ENCODE measurements at places on chromosomes 12 and 14.

DNA sequence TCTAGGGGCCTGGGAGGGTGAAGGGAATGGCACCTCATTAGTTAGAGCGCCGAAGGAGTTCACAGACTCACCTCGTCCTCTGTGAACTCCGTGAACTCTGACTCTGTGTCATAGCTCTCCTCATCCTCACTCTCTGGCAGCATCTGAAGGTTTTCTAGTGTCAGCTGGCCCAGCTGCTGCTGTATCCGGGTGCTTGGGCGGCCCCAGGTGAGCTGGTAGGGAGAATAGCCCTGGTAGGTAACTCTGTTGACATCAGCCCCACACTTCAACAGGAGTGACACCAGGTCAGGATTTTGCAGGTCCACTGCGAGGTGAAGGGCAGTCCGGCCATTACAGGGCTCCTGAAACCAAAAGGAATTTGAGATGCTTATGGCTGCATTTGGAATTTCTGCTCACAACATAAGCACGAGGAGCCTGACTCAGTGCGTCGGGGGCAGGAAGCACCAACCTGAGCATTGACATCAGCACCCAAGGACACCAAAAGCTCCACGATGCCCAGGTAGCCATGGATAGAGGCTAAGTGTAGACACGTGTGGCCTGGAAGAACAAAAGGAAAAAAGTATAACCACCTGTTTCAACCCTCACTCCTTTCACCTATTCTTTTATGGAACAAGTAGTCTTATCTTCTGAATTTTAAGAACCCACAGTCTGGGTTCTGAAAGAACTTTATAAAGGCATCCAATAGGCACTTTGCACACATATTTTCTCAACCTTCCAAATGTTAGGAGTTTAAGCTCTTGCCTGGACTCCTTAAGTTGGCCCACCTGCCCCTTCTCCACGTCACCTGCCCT is 2.0 kb downstream of the NFKBIA start:
- no peak for DNase-seq

- DNase-seq: no peak
These were observed 62.8 kb upstream of the DIO3 start for GRCh38 chr14:101498526-101498860.

DNA sequence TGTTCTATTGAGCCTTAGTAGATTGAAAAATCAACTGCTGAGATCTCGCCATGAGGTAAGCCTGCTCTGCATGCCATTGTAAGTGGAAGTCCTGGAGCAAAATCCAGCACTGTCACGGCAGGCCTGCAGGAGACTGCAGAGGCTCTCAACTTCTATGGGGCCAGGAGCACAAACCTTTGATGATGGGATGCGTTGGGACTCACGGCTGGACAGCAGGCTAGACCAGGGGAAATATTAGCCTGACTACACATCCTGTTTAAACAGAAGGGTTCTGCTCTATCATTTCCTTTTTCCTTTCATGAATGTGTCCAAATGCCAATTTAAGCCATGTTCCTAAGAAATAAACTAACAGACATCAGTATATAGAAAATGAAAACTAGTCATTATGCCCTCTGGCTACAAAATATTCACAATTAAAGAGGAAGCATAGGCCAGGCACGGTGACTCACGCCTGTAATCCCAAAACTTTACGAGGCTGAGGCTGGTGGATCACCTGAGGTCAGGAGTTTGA is 33.9 kb upstream of the RASSF8 start:
- peak; percentile 62 for DNase-seq

GRCh38 chr12:101945369-101946232 is 68.2 kb downstream of the DRAM1 start:
- no peak for DNase-seq

GRCh38 chr14:65470404-65470880 is 57.9 kb downstream of the FUT8 start:
- no peak for DNase-seq

Data from epithelial cell of prostate (primary cell).